LHCN-M2 (cell line): ENCODE measurements at places on chromosomes 7 and 10. TPM values are rescaled to one million over a fixed set of nuclear protein-coding genes. Genes with fewer than 3 reads are reported as not detected.

PNLIPRP2 gene
- not detected in 2 replicates for total RNA-seq

CREB5 gene
- 6.5 and 9.0 TPM in 2 replicates for total RNA-seq

CALHM3 gene
- total RNA-seq, result not detected in 2 replicates

CFAP70 gene
- 0.45 and 0.46 TPM in 2 replicates for total RNA-seq

CTBP2 gene
- 51.1 and 51.9 TPM in 2 replicates for total RNA-seq

HYAL4 gene
- not detected in 2 replicates for total RNA-seq

GRM8 gene
- total RNA-seq, result 0.11 TPM in 1 of 2 replicates, not detected in the other

ECHDC3 gene
- 3.2 and 6.5 TPM in 2 replicates for total RNA-seq

NME8 gene
- total RNA-seq, result not detected in 2 replicates

PDE6C gene
- not detected in 2 replicates for total RNA-seq

MEIG1 gene
- not detected in 2 replicates for total RNA-seq

C10orf53 gene
- not detected in 2 replicates for total RNA-seq

ST8SIA6 gene
- 0.32 and 0.57 TPM in 2 replicates for total RNA-seq

MIOS gene
- 215 and 330 TPM in 2 replicates for total RNA-seq

RPEL1 gene
- not detected in 2 replicates for total RNA-seq

PIK3CG gene
- not detected in 2 replicates for total RNA-seq

SUFU gene
- total RNA-seq, result 4.0 and 4.3 TPM in 2 replicates

GPR85 gene
- total RNA-seq, result 8.5 and 9.1 TPM in 2 replicates

JAKMIP3 gene
- not detected in 2 replicates for total RNA-seq

HABP2 gene
- total RNA-seq, result not detected in 2 replicates

ZNF783 gene
- 16.6 and 17.6 TPM in 2 replicates for total RNA-seq

TSC22D4 gene
- 41.3 and 51.7 TPM in 2 replicates for total RNA-seq

FXYD4 gene
- total RNA-seq, result not detected in 2 replicates

MSS51 gene
- 1.4 and 2.5 TPM in 2 replicates for total RNA-seq

CHPF2 gene
- total RNA-seq, result 123 and 133 TPM in 2 replicates

GPR15LG gene
- total RNA-seq, result not detected in 2 replicates

ODAD2 gene
- total RNA-seq, result 0.06 and 0.52 TPM in 2 replicates

STEAP1B gene
- not detected in 2 replicates for total RNA-seq

SFRP5 gene
- total RNA-seq, result 0.17 TPM in 1 of 2 replicates, not detected in the other

PLAU gene
- total RNA-seq, result 614 and 683 TPM in 2 replicates

WDFY4 gene
- total RNA-seq, result not detected in 2 replicates

TMEM184A gene
- 0.06 and 0.11 TPM in 2 replicates for total RNA-seq

NEUROG3 gene
- total RNA-seq, result not detected in 2 replicates

EN2 gene
- total RNA-seq, result 0.19 and 0.69 TPM in 2 replicates

ANKRD22 gene
- 0.38 and 0.46 TPM in 2 replicates for total RNA-seq

PTER gene
- 5.8 and 8.7 TPM in 2 replicates for total RNA-seq

PRSS1 gene
- not detected in 2 replicates for total RNA-seq

CABCOCO1 gene
- total RNA-seq, result 0.40 TPM in 1 of 2 replicates, not detected in the other

KIF11 gene
- 61.3 and 66.2 TPM in 2 replicates for total RNA-seq

NSMCE4A gene
- total RNA-seq, result 40.2 and 44.8 TPM in 2 replicates

ZNF438 gene
- total RNA-seq, result 5.1 and 5.3 TPM in 2 replicates

GLUD1 gene
- total RNA-seq, result 194 and 203 TPM in 2 replicates

OPN4 gene
- total RNA-seq, result not detected in 2 replicates

FFAR4 gene
- not detected in 2 replicates for total RNA-seq

WASL gene
- total RNA-seq, result 22.5 and 26.9 TPM in 2 replicates

MARVELD1 gene
- total RNA-seq, result 54.7 and 56.0 TPM in 2 replicates
